ENCODE measurements at places on chromosomes 2 and 18. TPM values are rescaled to one million over a fixed set of nuclear protein-coding genes. Genes with fewer than 3 reads are reported as not detected.

Gene RAB27B
- total RNA-seq, result 66.6 TPM

Gene TTN
- total RNA-seq, result 27.5 TPM

Gene PRKAG3
- total RNA-seq, result not detected

Gene B3GNT7
- total RNA-seq, result 32.6 TPM

Gene SKOR2
- not detected for total RNA-seq

Gene SLC11A1
- total RNA-seq, result 98.2 TPM

Gene HJURP
- 1.8 TPM for total RNA-seq

Gene ACKR3
- 9.9 TPM for total RNA-seq

Gene SLC16A14
- 5.5 TPM for total RNA-seq

Gene SCN7A
- total RNA-seq, result 24.6 TPM

Gene TMEM182
- 3.4 TPM for total RNA-seq

Gene RTTN
- total RNA-seq, result 9.8 TPM

Gene LPIN1
- total RNA-seq, result 33.1 TPM

Gene CCDC85A
- total RNA-seq, result 7.6 TPM

Gene CRACDL
- total RNA-seq, result 15.2 TPM

Gene ZSWIM2
- total RNA-seq, result not detected

Gene LINC00305
- total RNA-seq, result 1.0 TPM

Gene PRPF40A
- total RNA-seq, result 85.1 TPM

Gene SERPINB7
- 0.32 TPM for total RNA-seq

Gene BABAM2
- 49.2 TPM for total RNA-seq

Gene HSBP1L1
- 23.1 TPM for total RNA-seq

Gene BOK
- 34.9 TPM for total RNA-seq

Gene POTEJ
- not detected for total RNA-seq

Gene PARD3B
- total RNA-seq, result 24.6 TPM

Gene C2orf80
- total RNA-seq, result not detected

Gene SERPINB5
- 0.34 TPM for total RNA-seq

Gene HAAO
- 11.5 TPM for total RNA-seq

Gene EPHA4
- 17.7 TPM for total RNA-seq

Gene SERPINB10
- not detected for total RNA-seq

Gene PTPRN
- not detected for total RNA-seq

Gene G6PC2
- not detected for total RNA-seq

Gene LIMS1
- total RNA-seq, result 111 TPM

Gene SPC25
- total RNA-seq, result 5.0 TPM

Gene CYTIP
- total RNA-seq, result 10.9 TPM

Gene IL1A
- total RNA-seq, result 2.0 TPM

Gene SRD5A2
- 0.09 TPM for total RNA-seq

Gene STRADB
- 16.0 TPM for total RNA-seq

Gene MAP3K19
- not detected for total RNA-seq

Gene DSC2
- total RNA-seq, result 18.5 TPM

Gene ADRA2B
- total RNA-seq, result 0.20 TPM

Gene CDC42EP3
- total RNA-seq, result 37.7 TPM

Measured in left lung (tissue), 14 donors.